Fibroblast of skin of left quadriceps (primary cell): ENCODE measurements at places on chromosomes 12 and 14.

- no peak for DNase-seq
These were observed 128.8 kb upstream of the DYRK2 start for GRCh38 chr12:67519484-67520433.

GRCh38 chr14:96062010-96062409 is 22.8 kb downstream of the C14orf132 start:
- DNase-seq: no peak

DNA sequence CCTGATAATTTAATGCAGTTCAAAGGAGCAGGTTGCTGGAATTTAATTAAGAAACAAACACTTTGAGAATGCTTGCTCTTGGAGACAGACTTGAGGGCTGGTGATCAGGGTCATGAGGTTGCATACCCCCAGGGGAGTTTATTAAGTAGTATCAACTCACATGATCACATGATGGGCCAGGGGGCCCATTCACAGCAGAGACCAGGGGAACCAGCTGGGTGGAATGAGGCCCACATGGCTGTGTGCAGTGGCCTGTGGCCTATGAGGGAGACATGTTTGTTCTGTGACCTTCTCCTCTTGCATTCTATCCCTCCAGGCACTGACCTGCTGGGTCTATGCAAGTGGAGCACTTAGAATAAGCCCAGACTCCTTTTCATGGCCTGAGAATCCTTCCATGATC is 266.6 kb upstream of the PWP1 start:
- DNase-seq: no peak

- DNase-seq: no peak
These were observed 41.8 kb downstream of the AKAP3 start for GRCh38 chr12:4607056-4607455.

- DNase-seq: no peak
These were observed 17.6 kb upstream of the ZFP36L1 start for GRCh38 chr14:68810173-68811153.

GRCh38 chr12:14578646-14579045 is 11.0 kb upstream of the PLBD1 start:
- DNase-seq: no peak

GRCh38 chr14:75018694-75019093 is 16.0 kb downstream of the EIF2B2 start:
- no peak for DNase-seq

GRCh38 chr12:718756-719102 is 33.6 kb upstream of the WNK1 start:
- no peak for DNase-seq

GRCh38 chr12:10632226-10632625 is 18.8 kb upstream of the MAGOHB start:
- no peak for DNase-seq

DNA sequence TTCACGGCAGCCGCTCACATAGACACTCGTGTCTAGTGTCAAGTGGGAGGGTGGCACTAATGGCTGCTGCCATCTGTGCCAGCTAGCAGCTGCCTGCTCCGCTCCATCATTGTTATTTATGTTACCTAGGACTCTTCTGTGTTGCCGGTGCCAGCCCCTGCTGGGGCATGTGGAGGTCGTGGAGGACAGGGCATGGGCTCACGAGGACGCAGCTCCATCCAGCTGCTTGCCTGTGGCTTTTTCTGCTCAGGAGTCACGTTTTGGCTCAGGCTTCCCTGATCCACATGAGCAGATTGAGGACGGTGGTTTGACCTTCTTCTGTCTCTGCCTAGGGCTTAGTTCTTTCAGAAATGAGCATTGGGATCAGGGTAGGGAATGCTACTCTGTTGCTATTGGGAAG is 31.2 kb downstream of the TPCN1 start:
- no peak for DNase-seq

GRCh38 chr14:80784820-80785219 is 156.7 kb downstream of the CEP128 start:
- DNase-seq: no peak

- DNase-seq: no peak
These were observed 1168.3 kb downstream of the BCL11B start for GRCh38 chr14:98103705-98104104.

- DNase-seq: no peak
These were observed 42.3 kb downstream of the BRAP start for GRCh38 chr12:111643427-111643826.

GRCh38 chr12:116959845-116960514 is 49.2 kb downstream of the FBXW8 start:
- DNase-seq: no peak

DNA sequence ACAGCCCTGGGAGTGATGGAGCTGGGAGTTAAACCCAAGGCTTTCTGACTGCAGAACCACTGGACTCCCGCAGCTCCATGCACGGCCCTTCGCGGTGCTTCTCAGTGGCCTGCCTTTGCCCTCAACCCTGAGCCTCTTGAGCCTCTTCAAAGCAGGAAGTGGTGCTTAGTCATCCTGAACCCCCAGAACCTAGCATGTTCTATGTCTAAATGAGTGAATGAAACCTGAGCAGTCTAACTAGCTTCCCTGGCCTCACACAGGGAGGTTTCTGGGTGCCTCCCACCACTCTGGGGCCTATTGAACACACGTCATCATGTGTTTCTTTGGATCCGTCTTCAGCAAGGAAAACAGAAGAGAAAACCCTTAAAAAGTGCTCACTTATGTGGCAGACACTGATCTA is 117.9 kb upstream of the SFSWAP start:
- DNase-seq: no peak

- DNase-seq: peak; percentile 17
These were observed 201.1 kb upstream of the TMEM260 start for GRCh38 chr14:56378475-56378877.

DNA sequence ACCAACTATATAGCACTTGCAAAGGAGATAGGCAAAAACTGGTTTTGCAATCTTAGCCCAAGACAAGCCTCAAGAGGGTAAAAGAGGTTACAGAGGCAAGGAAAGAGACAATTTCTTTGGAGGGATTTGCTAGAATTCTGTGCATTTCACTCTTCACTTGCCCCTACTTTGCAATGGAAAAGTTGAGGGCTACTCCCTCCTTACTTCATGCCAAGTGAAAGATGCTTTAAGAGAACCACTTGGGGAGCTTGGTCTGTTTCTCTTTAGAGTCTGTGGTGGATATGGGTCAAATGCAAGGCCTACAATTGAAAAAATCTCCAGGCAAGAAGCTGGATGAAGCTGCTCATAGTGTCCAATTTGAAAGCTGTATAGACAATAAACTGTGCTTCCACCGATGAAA is 167.7 kb upstream of the DIO2 start:
- no peak for DNase-seq

- DNase-seq: no peak
These were observed 416.2 kb downstream of the EGLN3 start for GRCh38 chr14:33534632-33535031.

DNA sequence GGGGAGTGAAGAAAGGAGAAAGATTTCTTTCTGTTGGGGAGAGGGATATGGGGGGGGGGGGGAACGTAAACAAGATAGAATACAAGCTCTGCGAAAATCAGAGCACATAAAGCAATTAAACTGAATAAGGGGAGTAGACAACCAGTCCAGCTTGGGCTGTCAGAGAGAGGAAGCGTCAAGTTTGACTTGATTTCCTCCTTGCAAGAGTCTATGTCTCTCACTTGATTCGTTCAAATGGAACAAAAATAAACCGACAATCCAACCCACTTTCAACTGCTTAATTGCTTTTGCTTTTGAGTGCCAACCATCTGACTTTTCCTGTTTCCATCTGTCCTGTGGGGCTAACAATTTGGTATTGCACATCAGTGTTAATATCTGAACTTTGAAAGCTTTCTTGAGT is 942 bp downstream of the SYT1 start:
- no peak for DNase-seq

- no peak for DNase-seq
These were observed 26.3 kb upstream of the MLXIP start for GRCh38 chr12:122052285-122052684.
